Testis (tissue), 5 donors: ENCODE measurements at places on chromosomes 16 and 17.
A peak's percentile ranks its signal among the peaks of the same experiment; 100 is the strongest.

GRCh38 chr17:76278952-76279741, 14.0 kb downstream of the UBALD2 start:
- DNase-seq: peak; percentile 93

GRCh38 chr17:75819116-75819515, 25.1 kb downstream of the UNC13D start:
- no peak for DNase-seq

GRCh38 chr17:31444026-31444425, 52.6 kb downstream of the RAB11FIP4 start:
- no peak for DNase-seq

DNA sequence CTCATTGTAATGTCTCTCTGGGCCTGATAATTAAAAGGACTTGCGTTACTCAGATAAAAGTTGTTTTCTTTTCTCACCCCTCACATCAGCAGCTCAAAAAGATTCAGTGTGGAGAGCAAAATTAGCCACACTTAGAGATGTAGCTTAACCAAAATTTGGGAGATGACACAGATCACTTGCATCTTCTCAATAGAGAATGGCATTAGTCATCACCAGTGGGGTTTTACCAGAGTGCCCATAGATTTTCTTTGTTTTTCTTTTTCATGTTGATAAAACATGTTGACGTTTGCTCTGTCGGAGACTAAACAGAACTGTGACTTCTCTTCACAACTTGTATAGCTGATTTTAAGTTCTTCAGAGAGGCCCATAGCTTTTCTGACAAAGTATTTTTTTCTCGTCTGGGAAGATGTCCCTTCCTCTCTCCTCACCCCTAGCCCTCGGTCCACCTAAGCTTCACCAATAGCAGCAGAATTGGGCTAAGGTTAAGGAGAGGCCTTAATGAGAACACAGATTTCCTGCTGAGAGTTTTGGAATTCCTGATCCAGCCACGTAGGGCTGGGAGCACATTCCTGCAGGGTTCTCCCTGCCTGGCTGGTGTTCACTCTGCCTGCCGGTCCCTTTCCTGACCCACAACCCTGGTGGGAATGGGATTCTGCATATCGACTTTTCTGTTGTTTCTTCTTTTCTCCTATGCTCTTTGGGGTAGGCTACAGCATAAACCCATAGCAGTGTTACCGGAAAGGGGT, 92.6 kb downstream of the CACNG3 start:
- no peak for DNase-seq

GRCh38 chr16:67892899-67893742, at the start of gene PSKH1:
PSKH1 (plus strand) TSS chr16:67893254; CDS start chr16:67908750, 15,496 bp downstream.
- DNase-seq: peak; percentile 98

DNA sequence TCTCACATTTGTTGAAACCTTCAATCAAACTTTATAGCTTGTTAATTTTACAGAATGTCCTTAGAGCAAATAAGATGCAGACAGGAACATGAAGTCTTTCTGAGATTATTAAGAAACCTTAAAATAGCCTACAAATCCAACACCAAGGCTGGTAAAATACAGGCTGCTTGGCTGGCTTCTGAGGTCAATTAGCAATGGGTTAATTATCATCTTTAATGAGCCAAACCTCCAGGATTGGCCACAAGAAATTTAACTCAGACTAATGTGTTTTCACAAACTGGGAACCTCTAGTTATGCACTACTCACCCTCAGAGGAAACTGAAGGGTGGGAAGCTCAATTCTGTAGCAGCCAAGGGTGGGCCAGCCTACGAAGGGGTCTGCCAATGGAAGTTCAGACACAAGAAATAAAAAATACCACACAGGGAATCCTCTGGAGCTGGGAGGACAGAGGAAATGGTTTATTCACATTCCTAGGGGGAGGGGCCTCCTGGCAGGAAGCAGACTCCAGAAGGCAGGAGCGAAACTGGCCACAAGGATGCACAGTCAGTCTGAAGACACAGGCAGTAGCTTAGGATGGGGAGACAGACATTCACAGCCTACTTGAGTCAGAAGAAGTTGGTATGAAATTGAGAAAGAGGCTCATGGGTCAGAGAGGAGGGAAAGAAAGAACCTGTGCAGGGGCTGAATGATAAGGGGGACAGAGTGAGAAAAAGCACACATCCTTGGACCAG, 36.1 kb downstream of the HIC1 start:
- DNase-seq: peak; percentile 67
